ENCODE measurements at places on chromosomes 2 and 18.

DNA sequence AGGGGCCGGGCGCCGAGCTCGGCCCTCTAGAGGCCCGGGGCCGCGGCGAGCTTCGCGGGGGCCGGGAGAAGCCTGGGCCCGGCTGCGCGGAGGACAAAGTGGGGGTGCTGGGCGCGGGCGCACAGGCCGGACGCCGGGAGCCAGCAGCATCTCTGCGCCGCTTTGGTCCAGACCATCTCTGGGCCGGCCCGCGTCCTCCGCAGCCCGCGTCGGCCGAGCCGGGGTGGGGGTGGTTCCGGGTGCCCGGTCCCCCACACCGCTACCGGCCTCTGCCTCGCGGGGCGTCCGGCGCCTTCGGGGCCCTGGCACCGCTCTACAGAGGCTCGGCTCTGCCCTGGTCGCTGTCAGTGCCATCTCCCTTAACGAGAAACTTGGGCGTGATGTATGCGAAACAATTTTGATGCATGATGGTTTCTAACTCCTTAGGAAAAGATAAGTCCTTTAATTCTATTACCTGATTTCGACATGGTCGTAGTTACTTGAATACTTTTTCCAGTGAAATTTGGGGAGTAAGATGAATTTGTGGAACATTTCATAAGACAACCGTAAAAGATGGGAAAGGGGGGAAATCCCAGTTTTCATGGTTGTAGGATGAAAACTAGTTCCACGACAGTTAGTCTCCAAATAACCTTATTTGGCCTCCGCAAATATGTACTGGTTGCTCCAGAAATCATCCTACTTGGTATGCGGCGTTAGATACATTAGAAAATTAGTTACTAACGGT is 562 bp downstream of the TWSG1 start:
- no peak for DNase-seq

- DNase-seq = no peak
Measured at GRCh38 chr2:22756276-22757043, 628.5 kb upstream of the KLHL29 start.

DNA sequence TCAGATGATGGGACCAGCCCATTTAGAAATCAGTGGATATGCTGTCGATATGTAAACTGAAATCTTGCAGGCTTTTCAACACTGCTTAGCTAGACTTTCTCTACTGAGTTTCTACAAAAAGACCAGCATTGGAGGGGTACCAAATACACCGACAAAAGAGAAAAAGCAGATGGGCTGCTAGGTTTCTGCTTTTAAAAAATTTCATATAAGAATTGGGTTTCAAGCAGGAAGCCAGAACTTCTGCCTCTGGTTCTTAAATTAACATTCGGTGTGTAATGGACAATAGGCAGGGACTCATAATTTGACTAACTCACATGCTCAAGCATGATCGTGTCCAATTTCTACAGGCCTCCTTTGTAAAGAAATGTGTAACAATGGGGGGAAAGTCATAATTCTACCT is 3.1 kb downstream of the ARL4C start:
- DNase-seq = no peak

GRCh38 chr2:26640331-26640745 is 828 bp downstream of the CIB4 start:
- DNase-seq = no peak

- no peak for DNase-seq
Measured at GRCh38 chr2:173750353-173750801, 214.8 kb downstream of the SP3 start.

- no peak for DNase-seq
Measured at GRCh38 chr2:202429164-202429980, 53.2 kb downstream of the BMPR2 start.

- DNase-seq = no peak
Measured at GRCh38 chr2:48589170-48589767, 28.4 kb upstream of the GTF2A1L start.

GRCh38 chr2:241154915-241155314 is 4.6 kb downstream of the PPP1R7 start:
- DNase-seq = no peak

DNA sequence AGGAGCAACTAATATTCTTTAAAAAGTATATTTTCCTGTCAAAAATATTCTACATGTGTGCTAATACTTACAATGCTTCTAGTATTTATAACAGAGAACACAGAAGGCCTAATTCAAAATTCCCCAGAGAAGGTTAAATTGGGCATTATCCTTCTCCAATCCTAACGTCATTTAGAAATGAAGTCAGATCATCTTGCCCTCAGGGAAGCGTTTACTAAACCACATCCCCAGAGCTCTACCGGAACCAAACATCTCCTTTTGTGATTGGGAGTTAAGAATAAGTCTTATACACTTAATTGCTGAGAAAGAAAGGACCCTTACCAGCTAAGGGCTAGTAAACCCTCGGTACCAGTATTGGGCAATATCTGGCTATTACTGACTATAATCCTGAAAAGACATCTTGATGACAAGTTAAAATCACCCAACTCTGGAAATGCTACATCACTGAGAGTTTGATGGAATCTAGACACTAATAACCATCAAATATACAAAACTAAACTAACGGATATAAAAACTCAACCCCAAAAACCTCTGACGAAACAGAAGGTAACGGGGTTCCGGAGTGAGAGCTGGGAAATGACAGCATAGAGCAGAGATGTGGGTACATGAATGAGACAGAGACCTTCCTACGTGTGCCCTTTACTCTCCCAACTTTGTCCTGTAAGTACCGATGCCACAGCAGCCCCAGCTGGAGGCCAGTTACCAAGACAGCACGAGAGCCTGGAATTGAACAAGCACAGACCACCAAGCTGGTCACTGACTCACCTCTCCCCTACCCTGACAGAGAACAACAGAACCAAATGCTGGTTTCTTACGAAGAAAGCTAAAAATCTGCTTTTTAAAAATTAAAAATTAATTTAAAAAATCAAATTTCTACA is 35.0 kb downstream of the WDSUB1 start:
- no peak for DNase-seq

- DNase-seq = no peak
Measured at GRCh38 chr2:108958002-108958401, 31.0 kb downstream of the EDAR start.

DNA sequence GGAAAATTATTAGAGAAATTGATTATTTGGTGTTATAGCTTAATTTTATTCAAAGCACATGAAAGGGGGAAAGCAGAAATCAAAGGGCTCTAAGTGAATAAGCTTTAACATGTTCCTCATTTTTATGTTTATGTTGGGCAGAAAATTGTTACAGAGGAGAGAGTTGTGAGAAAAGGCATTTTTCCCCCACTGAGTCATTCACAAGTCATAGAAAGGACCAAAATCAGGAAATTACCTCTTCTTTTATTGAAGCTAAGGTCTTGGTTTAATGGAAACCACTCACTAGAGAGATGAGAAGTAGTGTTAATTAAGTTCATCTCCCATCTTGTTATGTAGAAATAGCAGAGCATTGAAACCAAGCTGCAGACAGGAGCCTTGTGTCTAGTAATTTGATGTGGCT is 175.3 kb upstream of the THUMPD2 start:
- no peak for DNase-seq

GRCh38 chr2:176931588-176932563 is 280.7 kb upstream of the HNRNPA3 start:
- peak; percentile 14 for DNase-seq

GRCh38 chr2:225274751-225275150 is 124.8 kb upstream of the NYAP2 start:
- no peak for DNase-seq

- DNase-seq = no peak
Measured at GRCh38 chr2:1014802-1015201, 64.2 kb downstream of the SNTG2 start.

DNA sequence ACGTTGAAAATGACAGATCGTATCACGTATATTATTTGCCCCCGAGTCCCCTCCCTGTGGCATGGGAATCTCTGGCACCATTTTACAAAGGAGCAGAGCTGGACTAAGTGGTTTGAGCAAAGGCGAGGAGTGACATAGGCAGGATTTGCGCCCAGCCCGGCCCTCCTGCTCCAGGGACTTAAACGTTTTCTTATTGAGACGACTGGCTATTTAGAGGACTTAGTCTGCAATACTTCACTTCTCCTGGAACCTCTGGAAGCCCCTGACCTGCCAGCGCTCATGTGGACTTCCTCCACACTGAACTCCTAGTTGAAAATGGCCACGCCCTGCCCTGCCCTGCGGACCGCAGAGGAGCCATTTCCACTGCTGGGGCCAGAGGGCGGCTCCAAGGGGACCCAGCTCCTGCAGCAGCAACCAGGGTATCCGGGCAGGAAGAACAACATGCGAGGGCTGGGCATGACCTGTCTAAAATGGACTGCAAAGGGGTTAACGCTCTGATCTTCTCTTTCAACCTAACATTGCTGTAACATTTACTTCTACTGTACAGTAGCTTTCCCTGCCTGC is 690.7 kb downstream of the LRP1B start:
- DNase-seq = no peak

GRCh38 chr2:173446722-173447121 is 92.0 kb downstream of the CDCA7 start:
- DNase-seq = no peak

DNA sequence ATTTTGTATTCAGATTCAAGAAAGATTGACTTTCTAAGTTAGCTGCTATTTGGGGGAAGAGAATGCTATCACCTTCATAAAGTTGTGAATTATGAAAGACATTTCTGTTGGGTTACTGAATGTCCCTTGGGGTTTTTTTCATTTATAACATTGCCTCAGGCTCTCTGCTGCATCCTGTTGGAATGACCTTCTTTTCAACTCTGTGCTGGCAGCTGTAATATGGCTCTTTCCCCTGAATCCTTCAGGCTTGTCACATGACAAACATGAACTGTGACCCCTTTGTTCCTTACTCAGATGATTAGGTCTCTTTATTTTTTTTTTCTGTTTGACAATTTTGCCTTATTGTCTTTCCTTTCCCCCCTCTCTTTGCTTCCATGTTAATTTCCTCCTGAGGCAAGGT is 159.8 kb downstream of the TAF4B start:
- no peak for DNase-seq

GRCh38 chr2:205754924-205755321 is 72.6 kb downstream of the NRP2 start:
- DNase-seq = no peak

GRCh38 chr2:36797324-36798070 is 101.0 kb downstream of the VIT start:
- DNase-seq = no peak

DNA sequence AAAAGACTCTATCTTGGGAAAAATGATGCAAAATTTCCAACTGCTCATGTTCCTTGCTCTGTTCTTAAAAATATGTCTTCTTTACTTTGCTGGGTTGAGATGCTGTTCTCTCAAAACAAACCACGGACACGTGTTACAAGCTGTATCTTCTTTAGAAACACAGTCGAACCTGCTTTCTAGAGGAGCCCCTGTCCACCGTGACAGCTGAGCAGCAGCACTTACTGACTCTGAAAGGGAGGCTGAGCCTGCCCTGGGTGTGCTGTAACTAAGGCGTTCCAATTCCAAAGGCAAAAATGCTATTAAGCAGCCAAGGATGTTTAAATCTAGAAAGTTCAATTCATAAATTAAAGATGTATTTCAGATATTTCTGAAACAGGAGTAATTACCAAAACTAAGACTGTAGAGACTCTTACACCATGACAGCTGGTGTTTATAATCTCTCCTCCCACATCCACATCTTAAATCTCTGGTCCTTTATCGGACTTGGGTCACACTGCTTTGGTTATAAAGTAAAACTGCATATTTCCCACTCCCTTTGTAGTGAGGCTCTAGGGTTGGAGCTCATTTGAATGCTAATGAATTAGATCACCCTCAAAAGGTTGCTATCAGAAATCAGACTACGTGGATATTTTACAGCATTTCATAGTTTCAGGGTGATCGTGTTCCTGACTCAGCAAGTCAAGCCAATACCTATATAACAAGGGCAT is 281.2 kb upstream of the LYPD1 start:
- DNase-seq = no peak

- no peak for DNase-seq
Measured at GRCh38 chr18:58860747-58861231, 3.9 kb upstream of the ZNF532 start.

DNA sequence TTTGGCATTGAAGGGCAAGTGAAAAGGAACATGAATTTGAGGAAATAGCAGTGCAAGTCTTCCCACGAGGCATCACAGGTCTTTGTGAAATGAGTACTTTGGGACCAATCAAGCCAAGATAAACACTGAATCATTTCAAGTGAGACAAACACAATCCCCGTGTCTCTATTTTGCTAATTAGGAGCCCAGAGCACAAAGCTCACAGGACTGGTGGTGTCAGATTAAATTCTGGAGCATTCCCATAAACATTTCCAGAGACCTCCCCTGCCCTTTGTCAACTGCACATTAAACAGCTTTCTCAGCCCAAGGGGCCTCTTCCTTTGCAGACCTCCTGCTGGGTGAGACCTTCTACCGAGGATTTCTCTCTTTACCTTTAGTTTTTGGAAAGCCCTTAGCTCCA is 50.7 kb downstream of the DAPL1 start:
- no peak for DNase-seq

DNA sequence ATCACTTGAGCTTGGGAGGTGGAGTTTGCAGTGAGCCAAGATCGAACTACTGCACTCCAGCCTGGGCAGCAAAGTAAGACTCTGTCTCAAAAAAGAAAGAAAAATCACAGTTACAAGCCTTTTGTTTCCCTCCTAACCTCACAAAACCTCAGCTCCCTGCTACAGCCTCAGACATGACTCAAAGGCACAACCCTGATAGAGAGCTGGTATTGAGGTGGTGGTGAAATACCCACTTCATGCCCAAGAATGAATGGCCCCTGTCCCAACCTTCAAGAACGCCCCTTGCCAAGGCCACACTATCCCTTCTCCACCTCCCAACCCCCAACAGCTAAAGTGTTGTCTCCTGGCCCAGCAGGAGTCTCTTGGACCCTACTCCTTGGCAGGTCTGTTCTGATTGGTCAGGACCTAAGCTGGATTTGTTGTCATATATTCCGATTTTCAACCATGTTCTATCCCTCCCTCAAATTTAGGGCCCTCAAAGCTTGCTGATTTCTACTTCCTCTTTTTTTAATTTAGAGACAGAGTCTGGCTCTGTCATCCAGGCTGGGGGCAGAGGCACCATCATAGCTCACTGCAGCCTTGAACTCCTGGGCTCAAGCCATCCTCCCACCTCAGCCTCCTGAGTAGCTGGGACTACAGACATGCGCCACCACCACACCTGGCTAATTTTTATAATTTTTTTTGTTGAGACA is 61.9 kb upstream of the BZW1 start:
- DNase-seq = no peak

- DNase-seq = no peak
Measured at GRCh38 chr2:223537651-223538601, 64.2 kb downstream of the SCG2 start.

DNA sequence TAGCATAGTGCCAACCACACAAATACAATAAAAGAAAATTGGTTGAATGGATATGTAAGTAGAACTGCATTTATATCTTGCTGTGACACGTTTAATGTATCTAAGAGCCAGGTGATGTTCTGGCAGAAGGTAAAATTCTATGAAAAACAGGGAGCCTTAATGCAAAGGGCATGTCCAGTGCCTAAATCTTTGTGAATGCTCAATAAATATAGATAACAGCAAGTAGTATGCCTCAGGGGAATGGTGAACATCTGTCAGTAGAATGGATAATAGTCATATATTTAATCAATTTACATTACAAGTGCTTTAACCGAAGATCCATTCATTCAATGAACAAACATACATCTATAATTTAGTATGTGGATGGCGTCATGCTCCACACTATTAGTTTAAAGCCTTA is 43.7 kb upstream of the NYAP2 start:
- DNase-seq = no peak

GRCh38 chr2:47631792-47632398 is 151.1 kb upstream of the MSH6 start:
- no peak for DNase-seq

- no peak for DNase-seq
Measured at GRCh38 chr2:122186761-122187222, 431.3 kb downstream of the TSN start.

- no peak for DNase-seq
Measured at GRCh38 chr2:36360834-36361233, 5.3 kb downstream of the CRIM1 start.
